NCI-H2107 (cell line): ENCODE measurements at places on chromosomes 13 and 19.

DNA sequence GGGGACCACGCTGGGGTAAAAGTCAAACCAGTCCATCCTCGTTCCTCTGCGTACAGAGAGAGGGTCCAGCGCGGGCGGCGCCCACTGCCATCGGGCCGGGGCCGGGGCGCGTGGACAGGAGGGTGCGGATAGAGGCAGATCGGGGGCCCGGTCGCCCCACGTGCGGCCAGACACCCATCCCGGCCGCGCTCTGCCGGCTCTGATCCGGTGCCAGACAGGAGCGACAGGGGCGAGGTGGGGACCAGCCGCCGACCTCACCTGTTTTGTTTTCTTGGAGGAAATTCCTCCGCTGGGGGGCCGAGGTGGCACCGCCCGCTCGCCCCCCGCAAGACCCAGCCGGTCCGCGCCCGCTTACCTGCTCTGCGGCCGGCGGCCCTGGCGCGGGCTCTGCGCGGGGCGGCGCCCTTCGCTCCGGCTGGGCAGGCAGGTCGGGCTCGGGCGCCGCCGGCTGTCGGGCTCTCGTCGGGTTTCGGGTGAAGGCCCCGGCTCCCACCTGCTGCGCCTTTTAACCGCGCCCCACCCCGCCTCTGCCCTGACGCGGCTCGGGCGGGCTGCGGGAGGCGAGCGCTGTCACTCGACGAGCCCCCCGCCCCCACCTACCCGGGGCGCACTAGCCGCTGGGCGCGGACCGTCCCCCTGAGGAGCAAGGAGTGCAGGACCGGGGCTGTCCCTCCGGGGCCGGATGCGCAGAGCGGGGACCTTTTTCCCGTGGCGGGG is at the start of gene GJB6:
TSS of gene GJB6 (minus strand) at position 481 of the 717 bp plus-strand sequence. CDS start 8,839 bp downstream, outside the sequence.
- DNase-seq: no peak

- no peak for DNase-seq
Observed at GRCh38 chr13:31223640-31224039, 23.9 kb downstream of the B3GLCT start.

DNA sequence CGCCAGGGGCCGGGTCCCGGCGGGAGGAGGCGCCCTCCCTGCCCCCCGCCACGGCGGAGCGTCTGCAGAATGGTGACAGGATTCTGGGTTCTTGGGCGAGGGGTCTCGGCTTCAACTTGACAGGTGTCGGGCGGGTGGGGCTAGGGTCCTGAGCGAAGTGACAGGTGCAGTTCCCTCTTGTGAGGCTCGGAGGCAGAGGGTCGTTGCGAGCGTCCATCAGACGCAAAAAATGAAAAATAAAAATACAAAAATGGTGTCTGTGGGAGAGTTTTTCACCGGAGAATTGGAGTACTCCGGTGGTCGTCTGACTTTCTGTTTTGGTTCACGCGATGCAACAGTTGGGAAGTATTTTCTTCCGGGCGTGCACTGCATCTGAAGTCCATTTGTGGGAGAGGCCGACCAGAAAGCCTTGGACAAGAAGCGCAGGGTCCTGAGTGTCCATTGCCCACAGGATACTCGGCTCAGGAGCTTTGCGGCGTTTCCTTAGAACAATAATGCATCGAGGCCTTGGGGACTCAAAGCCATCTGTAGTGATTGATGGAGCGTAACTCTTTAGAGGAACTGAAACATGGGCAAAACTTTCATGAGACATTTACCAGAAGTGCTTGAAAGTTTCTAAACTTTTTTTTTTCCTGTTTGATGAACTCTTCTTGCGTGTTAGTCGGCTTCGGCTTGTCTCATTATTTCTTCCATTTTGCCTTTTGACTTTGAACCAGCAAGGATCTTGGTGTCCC is 759 bp downstream of the RB1 start:
- DNase-seq: no peak

- DNase-seq: no peak
Observed at GRCh38 chr19:2223959-2224358, 12.2 kb downstream of the PLEKHJ1 start.

- DNase-seq: no peak
Observed at GRCh38 chr19:28444362-28444761, 768.6 kb downstream of the UQCRFS1 start.

DNA sequence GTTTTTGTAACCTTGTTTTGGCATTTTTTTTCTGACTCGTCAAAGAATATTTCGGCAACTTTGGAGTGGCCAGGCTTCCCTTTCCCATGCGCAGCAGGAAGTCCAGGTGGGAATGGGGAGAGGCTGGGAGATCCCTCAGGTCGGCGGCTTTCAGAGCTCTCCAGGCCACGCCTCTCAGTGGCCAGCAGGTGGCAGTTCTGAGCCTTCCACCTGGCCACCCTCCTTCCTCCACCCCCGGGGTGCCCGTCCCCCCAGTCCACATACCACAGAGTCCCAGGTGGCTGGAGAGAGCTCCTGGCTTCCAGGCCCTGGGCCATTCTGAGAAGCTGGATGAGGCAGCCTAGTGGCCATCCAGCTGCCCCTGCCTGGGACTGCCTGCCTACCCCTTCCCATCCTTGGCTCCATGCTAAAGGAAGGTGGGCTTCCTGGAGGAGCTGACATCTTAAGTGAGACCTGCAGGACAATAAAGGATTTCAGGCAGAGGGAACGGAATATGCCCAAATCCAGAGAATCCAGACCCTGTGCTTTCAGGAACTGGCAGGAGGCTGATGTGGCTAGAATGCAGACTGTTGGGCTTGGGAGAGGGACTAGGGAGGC is 46.3 kb downstream of the CCNE1 start:
- DNase-seq: no peak
